Stimulated activated CD4-positive, alpha-beta T cell treated with anti-CD3 and anti-CD28 coated beads, TNF-alpha, amount 100 ng/mL, for 48 hours (primary cell): ENCODE measurements at places on chromosomes 12 and 14.

- DNase-seq: no peak
Observed at GRCh38 chr14:28831126-28831525, 64.5 kb downstream of the FOXG1 start.

- DNase-seq: no peak
Observed at GRCh38 chr12:86333955-86334522, 77.8 kb upstream of the MGAT4C start.

DNA sequence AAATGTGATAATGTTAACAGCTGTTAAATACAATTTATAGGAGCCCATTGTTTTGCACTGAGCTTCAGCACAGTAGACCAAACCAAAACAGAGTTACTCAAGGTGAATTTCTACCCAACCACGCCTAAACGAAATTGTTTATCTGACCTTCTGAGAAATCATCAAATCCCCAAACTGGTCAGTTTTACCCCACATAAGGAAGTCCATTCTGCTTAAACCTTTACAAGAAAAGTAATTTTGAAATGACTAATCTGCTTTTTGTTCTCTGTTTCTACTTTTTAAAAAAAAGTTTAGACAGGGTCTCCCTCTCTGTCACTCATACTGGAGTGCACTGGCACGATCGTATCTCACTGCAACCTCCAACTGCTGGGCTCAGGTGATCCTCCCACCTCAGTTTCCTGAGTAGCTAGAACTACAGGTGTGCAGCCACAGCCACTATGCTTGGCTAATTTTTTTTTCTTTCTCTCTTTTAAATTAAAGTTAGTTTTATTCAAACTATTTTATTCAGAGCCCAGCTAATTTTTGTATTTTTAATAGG is 1.4 kb upstream of the RNF10 start:
- no peak for DNase-seq

DNA sequence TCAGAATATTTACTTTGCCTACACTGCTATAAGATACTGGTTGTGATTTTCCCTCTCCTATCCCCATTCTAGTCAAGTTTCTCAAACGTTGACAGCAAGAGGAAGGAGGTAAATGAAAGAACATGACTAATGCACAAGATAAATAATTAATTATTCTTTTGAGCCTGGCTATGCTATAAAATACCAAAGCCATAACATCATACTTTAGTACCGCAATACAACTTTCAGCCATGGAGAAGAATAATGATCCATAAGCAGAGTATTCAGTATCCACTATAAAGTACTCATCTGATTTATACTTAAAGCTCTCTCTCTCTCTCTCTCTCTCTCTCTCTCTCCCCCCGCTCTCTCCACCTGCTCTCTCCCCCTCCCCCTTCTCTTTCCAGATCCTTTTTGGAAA is 41.3 kb downstream of the TDG start:
- DNase-seq: no peak

GRCh38 chr12:40762072-40762471 is 69.8 kb downstream of the CNTN1 start:
- no peak for DNase-seq

DNA sequence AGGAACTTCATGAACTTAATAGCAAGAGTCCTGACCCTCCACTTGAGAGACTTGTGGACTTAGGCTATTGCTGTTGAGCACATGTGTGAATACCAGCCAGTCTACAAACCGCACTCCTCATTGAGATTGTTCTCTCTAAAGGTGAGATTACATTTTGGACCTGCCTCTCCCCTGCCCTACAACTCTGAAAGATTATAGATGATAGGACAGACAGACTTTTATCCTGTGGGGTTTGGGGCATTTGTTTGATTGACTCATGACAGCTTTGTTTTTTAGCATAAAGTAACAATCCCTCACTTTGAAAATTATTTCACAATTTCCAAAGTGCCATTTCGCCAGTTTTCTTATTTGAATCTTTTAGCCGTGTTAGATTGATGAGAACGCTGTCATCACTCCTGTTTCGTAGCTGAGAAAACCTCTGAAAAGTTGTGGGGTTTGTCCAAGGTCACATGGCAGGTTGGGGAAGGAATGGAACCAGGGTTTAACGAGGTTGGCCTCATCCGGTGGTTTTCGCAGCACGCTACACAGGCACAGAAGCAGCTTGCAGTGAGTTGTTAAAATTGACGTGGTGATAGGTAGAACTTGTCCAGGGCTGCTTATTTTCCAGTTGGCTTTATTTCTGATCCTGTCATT is 836 bp downstream of the EVL start:
- no peak for DNase-seq

GRCh38 chr14:83556746-83557453 is 1973.0 kb upstream of the FLRT2 start:
- no peak for DNase-seq

GRCh38 chr14:95679148-95679815 is 6.9 kb upstream of the TCL1B start:
- DNase-seq: no peak

- DNase-seq: no peak
Observed at GRCh38 chr14:88908216-88908615, 83.8 kb downstream of the TTC8 start.

DNA sequence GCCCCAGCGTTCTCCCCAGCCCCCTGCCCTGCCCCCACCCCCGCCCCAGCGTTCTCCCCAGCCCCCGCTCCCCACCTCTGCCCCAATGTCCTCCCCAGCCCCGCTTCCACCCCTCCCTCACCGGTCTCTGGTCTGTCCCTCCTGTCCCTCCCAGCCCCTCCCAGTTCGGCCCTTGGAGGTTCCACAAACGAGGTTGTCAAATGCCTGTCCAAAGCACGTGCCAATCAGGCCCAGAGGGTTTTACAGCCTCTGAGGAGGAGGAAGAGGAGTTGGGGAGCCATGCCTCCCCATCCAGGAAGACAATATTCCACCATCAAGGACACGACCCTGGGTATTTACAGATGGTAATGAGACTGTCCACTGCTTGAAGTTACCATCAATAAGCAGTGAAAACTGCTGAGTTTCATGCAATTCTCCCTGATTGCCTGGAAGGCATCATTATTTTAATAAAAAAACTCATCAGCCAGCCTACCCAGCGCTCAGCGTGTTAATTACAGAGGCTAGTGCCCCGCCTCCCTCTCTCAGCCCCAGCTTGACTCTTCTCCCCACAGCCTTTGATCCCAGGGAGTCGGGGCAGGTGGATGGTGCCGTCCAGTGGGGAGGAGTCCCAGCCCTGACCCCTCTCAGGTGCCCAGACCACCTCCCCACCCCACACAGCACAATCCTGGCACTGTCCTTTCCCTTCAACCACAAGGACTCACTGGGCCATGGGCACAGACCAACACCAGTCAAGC is 30.6 kb upstream of the C14orf180 start:
- DNase-seq: no peak

DNA sequence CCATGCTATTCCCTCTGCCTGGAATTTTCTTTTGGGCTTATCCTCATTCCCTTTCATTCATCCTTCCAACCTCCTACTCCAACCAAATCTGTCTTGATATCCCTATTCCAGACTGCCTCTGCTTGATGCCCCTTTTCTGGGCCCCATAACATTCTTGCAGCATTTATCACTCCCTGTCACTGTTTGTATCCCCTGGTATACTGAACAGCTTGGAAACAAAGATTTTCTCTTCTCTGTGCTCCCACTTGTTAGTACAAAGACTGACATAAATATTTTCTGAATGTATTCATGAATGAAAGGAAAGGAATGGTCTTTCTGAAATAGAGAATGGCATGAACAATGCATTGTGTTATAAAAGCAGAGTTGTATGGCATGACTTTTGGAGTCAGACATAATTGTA is 7.5 kb downstream of the IRAK4 start:
- DNase-seq: no peak

DNA sequence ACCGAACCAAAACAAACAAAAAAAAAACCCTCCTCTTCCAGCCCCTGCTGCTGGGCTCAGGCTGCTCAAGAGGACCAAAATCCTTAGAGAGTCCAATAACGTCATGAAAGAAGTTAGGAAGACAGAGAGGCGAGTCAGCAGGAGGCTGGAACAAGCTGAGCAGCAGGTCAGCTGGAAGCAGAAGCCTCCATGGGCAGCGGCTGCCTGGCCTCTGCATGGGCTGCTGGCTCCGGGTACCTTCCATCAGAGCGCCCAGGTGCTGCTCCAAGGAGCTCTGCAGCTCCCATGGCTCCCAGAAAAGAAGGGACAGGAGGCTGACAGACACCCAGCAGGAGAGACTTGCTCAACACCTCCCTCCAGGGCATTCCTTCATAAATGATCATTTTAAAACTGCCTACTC is 3.2 kb upstream of the KRT2 start:
- DNase-seq: no peak

- no peak for DNase-seq
Observed at GRCh38 chr12:12275874-12276273, 9.0 kb upstream of the LRP6 start.

- DNase-seq: peak; percentile 29
Observed at GRCh38 chr12:113424915-113425823, 3.0 kb downstream of the SDSL start.

GRCh38 chr14:91258011-91258618 is 13.6 kb upstream of the GPR68 start:
- DNase-seq: no peak

GRCh38 chr12:82517027-82517426 is 158.7 kb downstream of the METTL25 start:
- no peak for DNase-seq

- DNase-seq: no peak
Observed at GRCh38 chr14:59754256-59754655, 116.3 kb downstream of the RTN1 start.

DNA sequence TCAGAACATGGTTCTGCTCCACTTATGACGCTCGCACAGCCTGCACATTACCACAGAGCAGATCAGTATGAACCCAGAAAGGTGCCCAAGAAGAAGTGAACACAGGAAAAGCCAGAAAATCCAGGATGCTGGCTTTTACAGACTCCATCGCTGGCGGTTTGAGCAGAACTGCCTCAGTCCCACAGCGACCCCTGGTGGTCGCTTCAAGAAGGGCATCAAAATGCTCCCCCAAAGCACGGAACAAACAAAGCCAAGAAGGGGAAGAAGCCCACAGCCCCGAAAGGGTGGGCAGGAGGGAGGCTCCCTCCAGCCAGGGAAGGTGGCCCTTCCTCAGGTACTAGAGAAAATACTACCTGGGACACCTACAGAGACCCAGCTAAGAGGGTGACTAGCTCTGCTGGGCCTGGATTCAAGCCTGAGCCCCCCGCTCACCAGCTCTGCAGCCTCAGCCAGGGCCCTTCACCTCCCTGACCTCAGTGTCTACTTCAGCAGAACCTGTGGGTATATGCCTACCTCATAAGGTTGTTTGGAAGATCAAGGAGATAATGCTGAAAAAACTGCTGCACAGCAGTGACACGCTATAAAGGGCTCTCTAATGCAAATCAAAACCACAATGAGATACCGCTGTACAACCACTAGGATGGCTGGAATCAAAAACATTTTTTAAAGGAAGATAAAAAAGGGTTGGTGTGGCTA is 98.1 kb downstream of the NCOR2 start:
- DNase-seq: no peak

DNA sequence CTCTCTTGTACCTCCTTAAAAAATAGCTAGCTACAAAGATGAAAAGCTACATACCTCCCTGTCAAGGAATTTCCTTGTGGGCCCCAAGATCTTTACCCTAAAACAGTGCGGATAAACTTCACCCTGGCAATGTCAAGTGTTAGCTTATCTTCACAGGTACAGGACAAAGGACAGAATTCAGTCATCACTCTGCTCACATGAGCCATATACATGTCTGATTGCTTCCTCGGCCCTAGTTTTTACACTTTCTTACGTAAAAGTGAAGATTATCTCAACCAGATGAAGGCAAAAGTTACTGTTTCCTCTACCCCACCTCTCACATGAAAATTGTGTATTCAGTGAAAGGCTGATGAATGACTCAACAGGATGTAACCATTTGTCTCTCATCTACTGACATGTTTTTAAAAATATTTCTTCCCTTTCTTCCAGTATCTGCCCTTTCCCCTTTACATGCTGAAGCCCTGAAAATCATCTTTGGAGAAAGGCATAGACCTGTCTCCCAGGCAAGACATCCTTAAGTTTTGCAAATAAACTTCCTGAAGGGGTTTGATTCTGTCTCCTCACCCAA is 890.1 kb downstream of the GALC start:
- DNase-seq: no peak

- no peak for DNase-seq
Observed at GRCh38 chr12:94025756-94026155, 122.6 kb upstream of the PLXNC1 start.

DNA sequence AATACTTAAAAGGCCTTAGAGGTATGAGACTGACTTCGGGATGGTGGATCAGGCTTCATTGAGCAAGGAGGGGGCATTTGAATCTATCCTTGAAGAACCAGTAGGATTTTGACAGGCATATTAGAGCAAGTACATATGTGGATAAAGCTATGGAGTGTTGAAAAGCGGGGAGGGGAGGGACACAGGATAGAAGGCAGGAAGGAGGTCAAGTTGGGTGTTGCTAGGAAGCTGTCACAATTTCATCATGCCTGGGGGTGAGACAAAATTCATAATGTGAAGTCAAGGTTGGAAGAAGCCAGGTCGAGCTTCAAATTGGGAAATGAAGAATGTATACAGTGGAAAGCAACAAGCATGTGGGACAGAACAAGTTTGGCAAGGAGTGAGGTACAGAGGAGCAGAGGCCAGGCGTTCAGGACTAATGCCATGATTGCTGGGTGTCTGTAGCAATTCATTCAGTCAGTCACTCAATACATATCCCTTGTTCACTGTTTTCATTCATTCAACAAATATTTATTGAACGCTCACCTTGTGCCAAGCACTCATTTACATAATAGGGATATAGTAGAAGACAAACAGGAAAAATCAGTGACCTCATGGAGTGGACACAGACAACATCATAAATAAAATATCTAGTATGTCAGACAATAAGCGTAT is 58.3 kb upstream of the LTA4H start:
- DNase-seq: no peak

- no peak for DNase-seq
Observed at GRCh38 chr12:57320639-57321038, 69.7 kb upstream of the STAC3 start.

- no peak for DNase-seq
Observed at GRCh38 chr12:65953631-65954030, 129.3 kb downstream of the HMGA2 start.

GRCh38 chr12:3299929-3300832 is 190.8 kb upstream of the PRMT8 start:
- DNase-seq: peak; percentile 62

DNA sequence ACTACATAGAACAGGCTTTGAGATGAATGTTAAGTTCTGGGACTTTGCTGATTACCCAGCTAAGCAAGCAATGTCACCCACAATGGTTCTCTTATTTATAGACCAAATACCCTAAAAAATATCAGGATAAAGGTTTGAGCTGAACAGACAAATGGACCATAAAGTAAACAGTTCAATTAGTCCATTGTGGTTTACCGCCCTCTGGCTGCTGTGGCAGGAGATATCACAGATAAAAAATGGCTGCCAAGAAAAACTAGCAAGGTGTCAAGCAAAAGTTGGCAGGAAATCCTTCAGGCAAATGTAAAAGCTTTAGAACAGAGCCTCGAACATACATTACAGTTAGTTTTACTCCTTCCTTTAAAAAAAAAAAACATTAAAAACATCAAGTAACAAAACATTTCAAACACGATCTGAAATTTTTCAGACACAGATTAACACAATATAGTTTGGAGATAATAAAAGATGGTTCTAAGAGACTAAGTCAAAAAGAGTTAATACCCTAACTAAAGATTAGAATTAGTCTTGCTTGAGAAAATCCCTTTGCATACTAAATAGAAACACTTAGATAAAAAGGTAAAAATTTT is 41.3 kb downstream of the MED13L start:
- DNase-seq: peak; percentile 7

GRCh38 chr12:62854024-62854423 is 80.9 kb downstream of the PPM1H start:
- DNase-seq: no peak
